ENCODE measurements at places on chromosomes 5 and 9.

- DNase-seq, result no peak
These were observed 12.3 kb upstream of the MTMR12 start for GRCh38 chr5:32325062-32325461.

DNA sequence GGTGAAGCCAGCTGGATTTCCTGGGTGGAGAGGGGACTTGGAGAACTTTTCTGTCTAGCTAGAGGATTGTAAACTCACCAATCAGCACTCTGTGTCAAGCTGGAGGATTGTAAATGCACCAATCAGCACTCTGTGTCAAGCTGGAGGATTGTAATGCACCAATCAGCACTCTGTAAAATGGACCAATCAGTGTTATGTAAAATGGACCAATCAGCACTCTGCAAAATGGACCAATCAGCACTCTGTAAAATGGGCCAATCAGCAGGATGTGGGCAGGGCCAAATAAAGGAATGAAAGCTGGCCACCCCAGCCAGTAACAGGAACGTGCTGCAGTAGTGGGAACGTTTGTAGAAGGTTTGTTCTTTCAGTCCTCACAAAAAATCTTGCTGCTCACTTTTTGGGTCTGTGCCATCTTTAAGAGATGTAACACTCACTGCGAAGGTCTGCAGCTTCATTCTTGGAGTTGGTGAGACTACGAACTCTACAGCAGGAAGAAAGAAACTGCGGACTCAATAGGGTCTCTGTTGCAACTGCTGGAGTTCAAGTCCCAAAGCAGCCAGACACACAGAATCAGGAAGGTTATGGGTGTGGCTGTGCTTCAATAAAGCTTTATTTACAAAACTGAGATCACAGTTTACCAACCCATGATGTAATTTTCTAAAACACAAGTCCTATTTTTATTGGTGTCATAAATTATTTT lies 145.7 kb upstream of the ERCC6L2 start:
- no peak for DNase-seq

- no peak for DNase-seq
These were observed 287.4 kb downstream of the GLIS3 start for GRCh38 chr9:4012441-4012840.

GRCh38 chr9:3823842-3824475 lies 298.2 kb upstream of the RFX3 start:
- DNase-seq, result no peak

- DNase-seq, result no peak
These were observed 24.5 kb upstream of the IDNK start for GRCh38 chr9:83598487-83598886.
